ENCODE measurements at places on chromosomes 4 and X.

GRCh38 chr4:70630162-70630561 lies 1.6 kb downstream of the ENAM start:
- no peak for DNase-seq

- DNase-seq, result no peak
Observed at GRCh38 chr4:105014635-105015034, 132.0 kb upstream of the TET2 start.

DNA sequence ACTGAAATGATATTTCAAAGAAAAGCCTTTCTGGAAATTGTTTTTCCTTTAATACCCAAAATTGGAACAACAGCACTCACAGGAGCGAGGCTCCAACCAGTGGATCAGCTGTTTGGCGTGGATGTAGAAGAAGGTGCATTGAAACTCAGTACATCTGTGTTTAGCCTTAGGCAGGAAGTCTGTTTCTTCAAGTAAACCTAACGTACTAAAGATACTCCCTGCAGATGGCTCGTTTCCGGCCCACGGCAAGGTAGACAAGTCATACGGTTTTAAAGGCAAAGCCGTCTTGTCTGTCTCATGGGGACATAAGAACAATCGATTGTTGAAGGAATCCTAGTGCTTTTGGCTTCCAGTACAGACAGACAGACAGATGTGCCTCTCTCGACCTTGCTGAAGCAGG lies 50.0 kb upstream of the CLCN4 start:
- no peak for DNase-seq

DNA sequence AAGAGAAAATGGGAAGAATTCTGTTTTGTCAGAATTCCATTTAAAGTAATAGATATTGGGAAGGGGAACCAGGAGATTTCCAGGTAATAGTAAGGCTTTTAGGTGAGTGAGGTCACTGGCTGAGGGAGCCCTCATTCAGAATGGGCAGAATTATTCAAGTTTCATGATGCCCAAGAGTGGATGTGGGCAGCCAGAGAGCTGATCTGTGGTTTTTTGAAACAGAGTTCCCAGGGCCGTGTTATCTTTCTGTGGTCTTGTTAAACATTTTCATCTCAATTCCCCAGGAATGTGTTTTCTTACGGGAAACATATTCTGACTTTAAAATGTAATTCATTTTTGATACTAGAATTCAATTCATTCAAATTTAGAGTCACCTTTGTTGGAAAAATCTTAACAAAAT lies 182.0 kb upstream of the AADAT start:
- DNase-seq, result no peak

GRCh38 chr4:127211650-127212560 lies 420.9 kb upstream of the INTU start:
- no peak for DNase-seq

DNA sequence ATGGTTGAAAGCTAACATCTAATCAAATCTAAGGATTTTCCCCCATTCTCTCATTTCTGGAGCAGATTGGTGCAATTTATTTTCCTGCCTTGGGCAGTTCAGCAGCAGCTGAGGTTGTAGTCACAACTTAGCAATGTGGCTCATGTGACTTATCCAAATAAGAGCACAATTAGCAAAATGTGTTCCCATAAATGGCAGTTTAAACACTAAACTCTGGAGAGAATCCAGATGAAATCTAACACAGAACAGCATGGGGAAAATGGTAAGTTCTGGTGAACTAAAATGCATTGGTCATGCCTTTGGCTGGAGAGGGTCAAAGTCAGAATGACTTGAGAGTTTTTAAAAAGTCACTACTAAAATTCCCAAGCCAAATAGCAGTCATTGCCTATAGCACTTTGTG lies 422.6 kb upstream of the DIPK2B start:
- no peak for DNase-seq

DNA sequence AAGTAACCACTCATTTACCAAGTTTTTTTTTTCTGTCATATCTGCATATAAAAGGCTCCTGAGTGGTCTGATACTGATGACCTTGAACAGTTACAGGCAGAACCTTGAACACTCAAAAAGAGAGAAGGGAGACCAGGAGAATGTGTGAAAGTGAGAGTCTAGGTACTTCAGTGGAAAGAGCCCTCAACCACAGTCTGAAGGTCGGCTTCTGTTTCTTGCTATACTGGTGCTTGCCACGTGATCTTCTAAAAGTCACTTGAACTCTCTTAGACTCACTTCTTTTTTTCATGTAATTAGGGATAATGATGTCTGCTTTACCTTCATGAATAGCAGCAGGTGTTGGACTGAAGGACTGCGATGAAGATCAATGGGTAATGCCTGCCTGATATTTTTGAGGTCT lies 22.8 kb downstream of the GABRB1 start:
- no peak for DNase-seq

DNA sequence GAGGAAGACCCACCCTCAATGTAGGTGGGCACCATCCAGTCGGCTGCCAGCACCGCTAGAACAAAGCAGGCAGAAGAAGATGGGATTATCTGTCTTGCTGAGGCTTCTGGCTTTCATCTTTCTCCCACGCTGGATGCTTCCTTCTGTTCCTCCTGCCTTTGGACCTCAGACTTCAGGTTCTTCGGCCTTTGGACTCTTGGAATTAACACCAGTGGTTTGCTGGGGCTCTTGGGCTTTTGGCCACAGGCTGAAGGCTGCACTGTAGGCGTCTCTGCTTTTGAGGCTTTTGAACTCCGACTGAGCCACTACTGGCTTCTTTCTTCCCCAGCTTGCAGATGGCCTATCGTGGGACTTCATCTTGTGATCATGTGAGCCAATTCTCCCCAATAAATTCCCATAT lies 55.1 kb downstream of the PDLIM5 start:
- no peak for DNase-seq

GRCh38 chrX:12210971-12211370 lies 72.7 kb downstream of the FRMPD4 start:
- DNase-seq, result no peak

GRCh38 chr4:182294451-182294850 lies 51.2 kb downstream of the TENM3 start:
- no peak for DNase-seq

- peak; percentile 79 for DNase-seq
Observed at GRCh38 chrX:154308108-154308946, 12.7 kb downstream of the TKTL1 start.

DNA sequence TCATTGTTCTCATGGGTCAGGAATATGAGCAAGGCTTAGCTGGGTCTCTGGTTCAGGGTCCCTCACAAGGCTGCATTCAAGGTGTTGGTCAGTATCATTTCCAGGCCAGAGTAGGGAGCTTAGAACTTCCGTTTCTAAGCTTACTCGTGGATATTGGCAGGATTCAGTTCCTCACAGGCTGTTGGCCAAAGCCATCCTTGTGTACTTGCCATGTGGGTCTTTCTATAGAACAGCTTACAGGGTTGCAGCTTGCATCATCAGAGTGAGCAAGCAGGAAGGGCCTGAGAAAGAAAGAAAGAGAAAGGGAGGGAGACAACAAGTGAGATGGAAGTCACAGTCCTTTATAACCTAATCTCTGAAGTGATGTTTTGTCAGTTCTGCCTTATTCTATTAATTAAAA lies 5.1 kb upstream of the LIMCH1 start:
- DNase-seq, result no peak

- DNase-seq, result no peak
Observed at GRCh38 chrX:11363069-11363594, 69.9 kb downstream of the AMELX start.

GRCh38 chr4:126697748-126698147 lies 935.0 kb upstream of the INTU start:
- DNase-seq, result no peak

- no peak for DNase-seq
Observed at GRCh38 chr4:164904336-164904735, 27.4 kb downstream of the APELA start.

DNA sequence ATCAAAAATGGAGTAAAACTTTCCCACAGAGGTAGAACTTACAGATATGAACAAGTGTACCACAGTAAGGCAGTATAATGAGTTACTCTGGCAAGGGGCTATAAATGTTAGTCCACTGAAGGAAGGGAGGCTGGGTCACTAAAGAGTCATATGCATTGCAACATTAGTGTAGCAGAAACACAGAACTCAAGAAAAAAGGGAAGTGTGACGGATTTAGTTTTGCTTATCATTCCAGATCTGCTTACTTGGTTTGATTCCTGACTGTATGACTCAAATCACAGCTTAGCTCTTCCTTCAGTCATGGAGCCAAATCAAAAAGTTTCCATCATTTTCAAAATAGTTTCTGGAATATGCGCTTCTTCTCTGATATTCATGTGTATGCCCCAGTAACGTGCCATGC lies 148.7 kb downstream of the FSTL5 start:
- DNase-seq, result no peak
